ENCODE measurements at places on chromosomes 1 and 21.

- no peak for DNase-seq
Observed at GRCh38 chr1:246301553-246302250, 205.4 kb downstream of the SMYD3 start.

DNA sequence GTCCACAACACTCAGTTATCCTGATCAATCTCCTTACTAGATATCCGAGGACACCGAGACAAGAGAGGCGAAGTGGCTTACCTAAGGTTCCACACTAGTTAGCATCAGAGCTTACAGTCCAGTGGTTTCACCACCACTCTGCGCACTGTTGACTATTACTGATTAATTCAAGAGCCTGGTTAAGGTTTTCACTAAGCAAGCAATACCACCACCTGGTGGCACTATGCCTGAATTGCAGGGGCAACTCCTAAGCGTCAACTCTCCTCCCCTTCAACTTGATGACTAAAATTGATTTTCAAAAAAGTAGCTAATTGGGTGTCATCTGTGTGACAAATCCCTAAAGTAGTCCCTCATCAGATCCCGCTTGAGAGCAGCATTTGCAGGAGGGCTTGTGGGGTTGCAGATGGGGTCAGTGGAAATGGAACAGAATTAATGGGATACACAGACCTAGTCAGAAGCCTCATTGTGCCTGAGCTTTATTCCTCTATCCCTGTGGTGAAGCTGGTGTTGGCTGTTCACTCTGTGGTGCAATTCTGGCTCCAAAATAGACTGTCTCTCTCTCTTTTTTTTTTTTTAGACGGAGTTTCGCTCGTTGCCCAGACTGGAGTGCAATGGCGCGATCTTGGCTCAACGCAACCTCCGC, 9.1 kb downstream of the TTC22 start:
- no peak for DNase-seq

GRCh38 chr1:165795894-165796293, 27.2 kb upstream of the TMCO1 start:
- DNase-seq: no peak

GRCh38 chr21:36661511-36662309, 37.2 kb upstream of the SIM2 start:
- no peak for DNase-seq

Measured in spleen (tissue), 13 donors.